ENCODE measurements at places on chromosomes 13 and 19. TPM values are rescaled to one million over a fixed set of nuclear protein-coding genes. Genes with fewer than 3 reads are reported as not detected.
A peak's percentile ranks its signal among the peaks of the same experiment; 100 is the strongest.

The ICAM5 gene
- 0.83 TPM for total RNA-seq

- no peak for DNase-seq
Measured at GRCh38 chr13:37192956-37193355, 87.5 kb upstream of the CSNK1A1L start.

DNA sequence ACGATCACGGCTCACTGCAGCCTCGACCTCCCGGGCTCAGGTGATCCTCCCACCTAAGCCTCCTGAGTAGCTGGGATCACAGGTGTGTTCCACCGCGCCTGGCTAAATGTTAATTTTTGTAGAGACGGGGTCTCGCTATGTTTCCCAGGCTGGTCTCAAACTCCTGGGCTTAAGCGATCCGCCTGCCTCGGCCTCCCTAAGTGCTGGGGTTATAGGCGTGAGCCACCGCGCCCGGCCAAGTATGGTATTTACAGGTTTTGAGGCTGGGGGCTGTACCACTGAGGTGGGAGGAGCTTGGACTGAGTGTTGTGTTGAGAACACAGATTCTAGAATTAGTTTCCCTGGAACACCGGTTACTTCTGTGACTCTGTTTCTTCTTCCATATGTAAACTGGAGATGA lies 452 bp upstream of the PPM1N start:
- no peak for DNase-seq

- DNase-seq, result no peak
Measured at GRCh38 chr13:25372284-25373081, 709 bp downstream of the ATP8A2 start.

DNA sequence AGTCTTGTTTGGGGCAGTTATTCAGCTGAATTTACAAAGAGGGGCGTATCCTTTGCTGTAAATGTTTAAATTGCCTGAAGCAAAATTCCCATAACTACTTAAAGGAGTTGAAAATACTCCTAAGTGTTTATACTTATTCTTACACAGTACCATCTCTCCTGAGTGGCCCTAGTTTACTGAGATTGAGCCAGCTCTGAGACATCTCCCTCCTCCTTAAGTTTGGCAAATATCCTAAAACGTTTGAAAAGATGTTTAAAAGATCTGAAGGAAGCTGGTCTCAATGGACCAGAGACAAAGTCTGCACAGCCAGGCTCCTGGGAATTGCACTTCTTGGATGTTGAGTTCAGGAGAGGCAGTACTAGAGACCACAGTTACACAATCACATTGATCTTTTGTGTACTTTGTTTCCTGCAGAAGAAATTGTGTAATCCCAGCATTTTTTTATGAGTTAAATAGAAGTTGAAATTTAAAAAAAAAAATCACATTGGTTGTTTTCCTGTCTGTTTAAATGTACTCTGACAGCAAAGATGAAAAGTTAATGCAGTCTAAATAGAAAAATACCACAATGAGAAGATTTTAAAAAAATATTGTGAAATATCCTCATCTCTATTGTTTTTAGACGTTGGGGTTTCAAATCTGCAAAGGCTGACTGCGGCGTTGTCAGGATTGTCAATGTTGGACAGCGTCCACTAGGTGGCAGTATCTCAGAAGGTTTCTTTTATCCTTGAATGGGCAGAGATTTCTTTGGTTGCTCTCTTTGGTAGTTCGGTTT lies 20.7 kb downstream of the TNFSF11 start:
- peak; percentile 79 for DNase-seq

Measured in sigmoid colon (tissue), 7 donors.